ENCODE measurements at places on chromosomes 1 and 21.

DNA sequence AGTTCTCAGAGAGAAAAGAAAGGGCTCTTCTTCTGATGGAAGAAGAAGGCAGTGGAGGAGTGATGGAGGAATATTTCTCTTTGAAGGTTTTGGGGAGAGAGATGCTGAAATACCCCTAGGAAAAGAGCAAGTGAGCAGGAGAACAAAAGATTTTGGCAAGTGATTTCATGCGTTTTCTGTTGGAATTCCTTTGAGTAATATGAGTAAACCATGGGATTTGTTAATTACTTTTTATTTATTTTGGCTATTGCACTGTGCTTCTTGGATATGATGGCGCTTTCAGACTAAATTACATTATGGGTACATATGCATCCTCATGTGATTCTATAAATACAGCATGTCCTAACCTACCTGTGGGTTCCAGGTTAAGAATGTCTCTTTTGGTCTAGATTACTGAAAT, 210.1 kb upstream of the PTGFR start:
- DNase-seq, result no peak

DNA sequence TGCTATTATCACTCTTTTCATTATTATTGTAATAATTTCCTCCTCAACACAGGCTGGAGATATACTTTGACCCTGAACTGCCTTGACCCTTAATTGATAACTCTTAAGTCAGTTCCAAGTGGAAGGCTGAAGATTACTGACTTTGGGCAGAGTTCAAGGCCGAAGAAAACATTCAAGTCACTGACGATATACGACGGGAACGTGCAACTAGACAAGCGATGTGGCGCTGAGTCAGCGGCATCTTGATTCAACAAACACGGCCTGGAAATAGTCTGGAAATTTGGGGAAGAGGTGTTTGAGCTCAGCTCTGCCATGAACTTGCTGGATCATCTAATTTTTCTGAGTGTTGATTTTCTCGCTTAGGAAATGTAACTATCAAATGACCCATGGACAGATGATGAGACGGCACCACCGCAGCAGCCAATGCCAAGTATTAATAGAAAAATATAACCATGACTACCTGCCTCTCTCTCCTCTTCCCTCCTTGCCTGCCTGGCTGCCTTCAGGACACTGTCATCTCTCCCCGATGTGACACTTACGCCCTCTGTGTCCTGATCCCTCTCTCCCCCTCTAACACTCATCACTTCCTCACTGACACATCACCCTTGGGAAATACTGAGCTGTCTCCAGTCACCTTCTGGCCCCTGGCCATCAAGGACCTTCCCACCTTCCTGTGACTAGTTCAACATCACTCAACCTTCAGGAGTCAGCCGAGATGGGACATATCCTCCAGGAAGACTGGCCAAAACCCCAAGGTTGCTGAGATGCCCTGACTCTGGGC, 49.4 kb downstream of the TMCO4 start:
- no peak for DNase-seq

- DNase-seq, result no peak
These were observed 52.3 kb downstream of the HMCN1 start for GRCh38 chr1:185786524-185786923.

DNA sequence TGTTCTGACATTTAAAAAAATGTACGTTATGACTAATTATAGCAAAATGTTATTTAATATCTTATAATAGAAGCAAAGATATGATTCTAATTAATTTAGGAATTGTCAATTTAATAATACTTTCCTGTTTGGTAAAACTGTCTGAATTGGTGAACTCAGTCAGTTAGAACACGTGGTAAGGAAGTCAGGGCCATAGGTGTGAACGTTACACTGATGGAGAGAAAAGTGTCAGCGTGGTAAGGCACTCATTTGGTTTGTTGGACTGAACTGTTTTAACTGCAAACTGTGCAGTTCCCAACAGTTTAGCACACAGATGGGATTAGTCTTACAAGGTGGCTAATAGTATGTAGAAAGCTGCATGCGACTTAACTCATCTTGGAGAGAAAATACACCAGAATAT, 102.9 kb downstream of the EPB41 start:
- DNase-seq, result no peak

GRCh38 chr1:153375511-153375910, at the start of gene S100A12:
Gene S100A12 (minus strand): TSS chr1:153375621. CDS start chr1:153374592, 1,029 bp downstream.
- no peak for DNase-seq

DNA sequence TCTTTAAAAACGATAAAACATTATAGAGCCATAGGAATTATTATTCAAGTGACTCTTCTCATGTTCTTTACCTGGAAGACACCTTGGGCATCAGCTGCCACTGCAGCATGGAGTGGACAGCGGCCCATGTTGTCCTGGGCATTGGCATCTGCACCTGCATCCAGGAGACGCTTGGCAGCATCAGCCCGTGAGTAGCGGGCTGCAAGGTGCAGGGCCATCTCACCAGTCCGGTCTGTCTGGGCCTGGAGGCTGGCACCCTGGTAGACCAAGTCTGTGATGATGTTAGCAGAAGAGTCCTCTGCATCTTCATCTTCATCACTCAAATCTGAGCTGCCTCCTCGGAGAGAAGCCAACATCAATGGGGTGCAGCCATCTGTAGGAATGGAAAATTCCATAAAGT, 22.9 kb upstream of the ADAM30 start:
- DNase-seq, result no peak

DNA sequence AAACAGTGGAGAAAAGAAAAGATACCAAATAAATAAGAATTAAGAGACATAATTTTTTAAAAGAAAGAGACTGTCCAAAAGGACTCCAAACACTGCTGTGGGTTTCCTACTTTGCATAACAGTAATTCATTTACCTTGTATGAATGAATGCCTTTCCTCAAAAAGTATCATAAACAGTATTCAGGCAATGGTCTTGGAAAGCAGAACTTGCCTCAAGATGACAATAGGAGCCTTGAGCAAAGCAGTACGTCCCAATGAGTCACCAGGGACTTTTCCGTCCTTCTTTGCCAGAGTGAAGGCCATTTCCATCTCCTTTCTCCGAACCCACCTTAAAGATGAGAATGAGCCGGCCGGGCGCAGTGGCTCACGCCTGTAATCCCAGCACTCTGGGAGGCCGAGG, 186.4 kb downstream of the ZBTB18 start:
- DNase-seq, result no peak

GRCh38 chr1:20402585-20403422, 83.2 kb downstream of the CAMK2N1 start:
- DNase-seq, result no peak

- DNase-seq, result no peak
These were observed 177.7 kb downstream of the DPYD start for GRCh38 chr1:97743129-97743528.

Data from activated naive CD8-positive, alpha-beta T cell treated with anti-CD3 and anti-CD28 coated beads for 36 hours (primary cell).